ENCODE measurements at places on chromosomes 13 and 19. TPM values are rescaled to one million over a fixed set of nuclear protein-coding genes. Genes with fewer than 3 reads are reported as not detected.

DNA sequence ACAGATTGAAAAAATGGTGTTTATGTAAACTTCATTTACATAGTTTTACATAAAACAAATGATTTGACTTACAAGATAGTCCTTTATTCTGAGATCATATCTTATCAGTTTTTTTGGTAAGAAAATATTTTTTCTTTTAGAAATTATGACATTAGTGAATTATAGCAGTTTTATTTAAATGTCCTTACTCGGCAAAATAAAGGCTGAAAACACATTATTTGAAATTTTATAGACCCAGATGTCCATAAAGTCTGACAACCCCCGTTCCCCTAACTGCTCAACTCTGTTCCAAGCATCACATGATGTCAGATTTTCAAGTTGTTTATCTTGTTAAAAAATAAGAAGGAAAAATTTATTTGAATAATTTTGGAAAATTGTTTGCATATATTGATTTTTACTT lies 46.7 kb upstream of the RFC3 start:
- DNase-seq, result no peak

GRCh38 chr19:47663435-47663910 lies 49.7 kb upstream of the EHD2 start:
- DNase-seq, result no peak

DNA sequence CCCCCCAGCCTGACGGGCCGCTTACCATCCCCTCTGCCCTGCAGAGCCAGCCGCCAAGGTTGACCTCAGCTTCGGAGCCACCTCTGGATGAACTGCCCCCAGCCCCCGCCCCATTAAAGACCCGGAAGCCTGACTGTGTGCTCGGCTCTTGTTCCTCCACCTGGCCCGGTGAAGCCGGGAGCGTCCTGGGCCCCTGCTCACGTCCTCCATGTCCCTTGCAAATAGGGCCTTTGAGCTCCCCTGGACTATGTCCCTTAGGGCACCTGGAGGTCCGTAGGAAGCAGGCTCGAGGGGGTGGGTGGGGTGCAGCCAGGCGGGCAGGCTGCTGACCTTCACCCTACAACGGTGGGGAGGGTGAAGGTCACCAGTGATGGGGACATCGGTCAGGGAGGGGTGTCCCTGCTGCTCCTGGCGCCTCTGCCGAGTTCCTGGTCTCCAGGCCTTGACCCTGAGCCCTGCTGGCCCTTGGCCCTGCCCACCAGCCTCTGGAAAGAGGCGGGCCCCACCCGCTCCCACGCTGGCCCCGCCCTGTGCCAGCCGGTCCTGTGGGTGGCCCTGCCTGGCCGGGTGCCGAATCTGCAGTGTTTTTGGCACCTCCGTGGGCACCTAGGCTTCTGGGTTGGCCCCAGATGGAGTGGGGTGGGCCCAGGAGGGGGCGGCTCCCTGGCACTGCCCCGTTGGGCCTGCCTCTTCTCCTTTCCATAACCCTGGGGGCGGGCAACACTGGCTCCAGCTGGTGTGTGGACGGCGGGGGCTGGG lies 3.3 kb downstream of the ATP5F1D start:
- DNase-seq, result no peak

DNA sequence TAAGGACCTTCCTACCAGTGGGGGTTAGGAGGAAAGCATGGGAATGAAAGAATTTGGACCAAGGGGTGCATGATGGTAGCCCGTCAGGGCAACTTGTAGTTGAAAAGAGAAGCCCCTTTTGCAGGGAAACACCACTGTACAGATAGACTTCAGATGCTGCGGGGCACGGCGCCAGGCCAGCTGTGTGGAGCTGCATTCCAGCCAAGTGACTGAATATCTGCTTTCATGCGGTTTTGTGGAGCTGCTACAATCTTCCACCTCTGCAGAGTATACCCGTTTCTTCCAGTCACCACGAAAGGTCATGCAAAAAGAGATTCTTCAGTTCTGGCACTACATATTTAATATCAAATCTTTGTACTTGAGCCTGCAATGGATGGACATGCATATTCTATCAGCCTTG lies 104.7 kb downstream of the RGCC start:
- no peak for DNase-seq

GRCh38 chr19:15265850-15266248 lies 33.6 kb upstream of the EPHX3 start:
- peak; percentile 55 for DNase-seq

- no peak for DNase-seq
These were observed 819 bp downstream of the EID2B start for GRCh38 chr19:39531834-39532232.

GRCh38 chr19:6800991-6801484 lies 28.5 kb downstream of the VAV1 start:
- no peak for DNase-seq

GRCh38 chr13:26929971-26930730 lies 169.6 kb upstream of the GPR12 start:
- peak; percentile 18 for DNase-seq

- no peak for DNase-seq
These were observed at the start of gene LEUTX for GRCh38 chr19:39778763-39779162. Gene LEUTX (plus strand): TSS chr19:39778854. CDS start chr19:39778921, 67 bp downstream.

DNA sequence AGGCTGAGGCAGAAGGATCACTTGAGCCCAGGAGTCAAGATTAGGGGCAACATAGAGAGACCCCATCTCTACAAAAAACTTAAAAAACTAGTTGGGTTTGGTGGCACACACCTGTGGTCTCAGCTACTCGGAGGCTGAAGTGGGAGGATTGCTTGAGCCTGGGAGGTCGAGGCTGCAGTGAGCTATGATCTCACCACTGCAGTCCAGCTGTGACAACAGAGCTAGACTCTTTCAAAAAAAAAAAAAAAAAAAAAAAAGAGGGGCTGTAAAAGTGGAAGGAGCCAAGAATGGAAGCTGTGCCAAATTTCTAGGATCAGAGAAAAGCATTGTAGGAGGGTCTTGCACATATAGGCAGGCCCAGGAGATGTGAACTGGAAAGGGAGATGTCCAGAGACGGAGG lies 9.6 kb downstream of the DNASE2 start:
- no peak for DNase-seq

DNA sequence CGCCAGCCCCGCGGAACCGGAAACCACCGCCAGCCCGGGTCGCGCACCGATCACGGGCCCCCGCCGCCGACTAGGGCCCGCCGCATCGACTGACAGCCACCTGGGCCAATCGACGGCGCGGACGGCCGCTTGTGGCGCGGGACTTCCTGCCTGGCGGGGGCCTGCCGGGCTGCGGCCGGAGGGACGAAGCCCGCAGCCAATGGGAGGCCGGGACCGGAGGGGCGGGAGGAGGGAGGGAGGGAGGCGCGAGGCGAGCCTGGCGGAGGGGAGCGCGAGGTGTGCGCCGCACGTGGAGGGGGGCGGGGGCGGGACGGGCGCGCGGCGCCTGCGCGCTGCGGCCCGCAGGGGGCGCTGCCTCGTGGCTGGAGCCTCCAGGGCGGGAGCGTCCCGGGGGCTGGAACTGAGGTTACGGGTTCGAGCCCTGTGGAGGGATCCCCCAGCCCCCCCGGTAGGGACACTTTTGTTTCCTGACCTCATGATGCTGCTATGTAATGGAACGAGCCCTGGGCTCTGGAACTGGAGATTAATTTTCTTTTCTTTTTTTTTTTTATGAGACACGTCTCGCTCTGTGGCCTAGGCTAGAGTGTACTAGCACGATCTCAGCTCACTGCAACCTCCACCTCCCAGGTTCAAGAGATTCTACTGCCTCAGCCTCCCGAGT lies at the start of gene MLLT1:
Gene MLLT1, minus strand, starts transcription at position 45 of the 661 bp plus-strand sequence. CDS start 191 bp downstream, outside the sequence.
- no peak for DNase-seq

DNA sequence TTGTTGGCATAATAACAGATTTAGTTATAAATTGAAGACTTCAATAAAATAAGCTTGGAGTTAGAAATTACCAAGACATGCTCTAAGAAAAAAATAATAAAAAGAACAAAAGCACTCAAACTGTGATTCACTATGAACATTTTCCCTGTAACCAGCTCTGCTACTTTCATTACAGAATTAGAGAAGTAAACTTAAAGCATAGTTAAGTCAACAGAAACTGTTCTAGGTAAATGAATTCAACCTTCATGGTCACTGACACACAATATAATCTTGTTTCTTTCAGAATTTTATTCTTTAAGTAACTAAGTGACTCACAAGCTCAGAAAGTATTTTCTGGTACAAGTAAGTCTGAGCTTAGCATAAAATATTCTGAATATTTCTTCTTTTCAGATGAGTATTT lies 136.3 kb downstream of the KLF5 start:
- no peak for DNase-seq

DNA sequence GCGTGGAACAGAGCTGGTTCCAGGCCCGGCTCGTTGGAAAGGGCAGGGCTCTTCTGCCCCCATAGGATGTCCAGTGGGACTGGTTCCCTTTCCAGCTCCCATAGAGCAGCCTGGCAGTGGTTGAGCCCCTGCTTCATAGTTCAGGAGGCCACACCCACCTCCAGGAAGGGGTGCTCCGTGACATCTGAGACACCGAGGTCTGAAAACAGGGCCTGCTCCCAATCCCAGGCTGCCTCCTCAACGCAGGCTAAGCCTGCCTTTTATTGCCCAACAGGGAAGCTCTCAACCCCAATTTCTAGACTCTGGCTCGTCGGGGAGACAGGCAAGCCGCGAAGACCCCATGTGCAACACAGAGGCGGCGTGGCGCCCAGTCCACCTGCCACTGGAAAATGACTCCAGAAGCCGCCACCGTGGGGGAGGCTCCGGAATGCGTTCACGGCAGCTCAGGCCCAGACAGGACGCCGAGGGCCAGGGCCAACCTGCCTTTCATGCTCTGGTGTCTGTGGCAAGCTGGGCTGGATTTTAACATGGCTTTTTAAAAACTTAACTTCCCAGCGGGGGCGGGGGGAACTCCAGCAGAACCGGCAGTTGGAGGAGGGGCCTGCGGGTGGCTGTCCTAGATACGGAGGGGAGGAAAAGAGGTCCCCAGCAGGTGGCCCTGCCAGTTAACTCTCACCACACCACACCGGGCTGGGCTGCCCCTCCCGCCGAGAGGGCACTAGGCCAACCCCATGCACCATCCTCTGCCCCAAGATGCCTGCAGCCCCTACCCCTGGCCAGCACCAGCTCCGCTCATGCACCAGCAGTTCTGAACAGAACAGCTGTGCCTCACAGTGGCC lies 17.9 kb upstream of the TINCR start:
- DNase-seq, result no peak

DNA sequence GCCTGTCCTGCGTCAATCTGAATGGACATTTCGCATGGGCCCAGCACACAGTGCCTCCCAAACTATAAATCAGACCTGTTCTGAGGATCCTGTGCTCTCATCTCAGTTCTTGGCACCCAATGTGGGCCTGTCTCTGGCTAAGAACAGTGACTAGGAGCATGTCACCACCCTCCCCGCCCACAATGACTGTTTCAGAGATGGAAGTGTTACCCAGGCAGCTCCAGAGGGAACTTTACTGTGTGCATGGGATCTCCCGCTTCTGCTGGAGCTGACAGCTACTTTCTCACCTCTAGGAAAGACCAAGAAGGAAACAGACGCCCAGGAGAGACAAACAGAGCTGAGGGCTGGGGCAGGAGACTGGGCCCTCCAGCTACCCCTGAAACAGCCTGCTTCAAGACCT lies 45.0 kb downstream of the KCTD15 start:
- DNase-seq, result no peak

- DNase-seq, result no peak
These were observed 600 bp upstream of the HMGB1 start for GRCh38 chr13:30466358-30466714.

DNA sequence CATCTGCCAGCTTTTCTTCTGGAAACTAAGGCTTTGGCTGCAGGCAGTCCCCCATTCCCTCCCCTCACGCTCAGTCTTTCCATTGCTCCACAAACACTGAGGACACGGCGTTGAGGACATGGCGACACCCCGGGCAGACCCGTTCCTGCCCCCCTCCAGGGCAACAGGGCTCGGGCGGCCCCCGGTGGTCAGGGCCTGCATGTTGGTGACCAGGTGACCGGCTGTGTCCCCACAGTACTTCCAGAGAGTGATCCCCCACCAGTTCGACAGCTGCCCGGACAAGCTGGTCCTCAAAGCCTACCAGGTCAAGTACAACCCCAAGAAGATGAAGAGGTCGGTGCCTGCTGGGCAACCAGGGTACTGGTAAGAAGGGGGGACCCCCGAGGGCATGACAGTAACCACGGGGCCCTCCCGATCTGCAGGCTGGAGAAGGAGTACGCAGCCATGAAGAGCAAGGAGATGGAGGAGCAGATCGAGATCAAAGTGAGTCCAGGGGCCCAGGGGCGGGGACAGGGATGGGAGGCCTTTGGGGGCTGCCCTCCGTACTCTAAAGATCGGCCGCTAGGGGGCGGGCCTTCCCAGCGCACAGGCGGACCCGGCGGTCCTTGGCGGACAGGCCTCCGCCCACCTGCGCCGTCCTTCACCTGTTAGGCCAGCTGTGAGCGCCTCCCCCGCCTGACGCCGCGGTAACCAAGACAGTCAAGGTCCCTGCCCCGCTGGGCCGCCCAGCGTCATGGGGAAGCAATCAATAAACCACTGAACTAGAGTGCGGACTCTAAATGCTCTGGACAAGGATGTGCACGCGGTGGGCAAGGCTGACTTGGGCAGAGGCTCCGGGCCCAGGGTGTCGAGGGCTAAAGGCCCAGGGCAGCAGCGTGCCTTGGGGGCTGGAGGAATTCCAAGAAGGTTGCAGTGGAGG lies 21.1 kb downstream of the PRR36 start:
- no peak for DNase-seq

DNA sequence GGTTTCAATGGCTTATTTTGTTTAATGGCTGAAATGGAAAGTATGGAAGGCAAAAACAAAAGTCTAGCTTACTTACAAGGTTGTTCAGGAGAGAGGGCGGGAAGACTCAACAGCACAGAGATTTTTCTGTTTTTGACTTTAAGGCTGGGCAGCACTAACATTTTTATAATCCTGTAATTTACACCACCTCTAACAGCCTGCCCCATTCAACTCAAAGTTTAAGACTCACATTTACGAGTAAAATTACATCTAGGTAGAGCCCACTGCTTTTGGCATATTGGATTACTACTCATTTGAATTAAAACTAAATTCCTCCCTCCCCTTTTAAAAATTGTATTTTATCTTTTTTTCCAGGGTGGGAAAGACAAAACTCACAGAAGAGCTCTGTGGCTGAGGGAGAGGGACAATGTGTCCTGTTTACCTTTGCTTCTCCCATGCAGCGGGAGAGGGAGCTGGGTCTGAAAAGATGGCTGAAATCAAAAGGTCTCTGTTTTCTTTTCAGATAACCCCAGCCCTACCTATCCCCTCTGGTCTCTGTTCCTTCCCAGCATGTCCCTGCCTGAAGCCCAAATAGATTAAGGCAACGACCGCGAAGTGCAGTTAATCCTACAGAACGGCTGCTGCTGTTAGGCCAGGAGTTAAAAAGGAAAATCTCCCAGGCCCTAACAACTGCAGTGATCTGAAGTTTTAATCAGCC lies 6.6 kb downstream of the EFNB2 start:
- no peak for DNase-seq

WDR87 gene
- not detected for total RNA-seq

SMIM44 gene
- total RNA-seq, result not detected

ZNF681 gene
- total RNA-seq, result 1.6 TPM

ZNF560 gene
- total RNA-seq, result 0.23 TPM

CGB8 gene
- total RNA-seq, result not detected

FAM98C gene
- total RNA-seq, result 20.3 TPM

PSG2 gene
- not detected for total RNA-seq

ZNF439 gene
- total RNA-seq, result 2.8 TPM

LILRA5 gene
- total RNA-seq, result not detected

RABAC1 gene
- 270 TPM for total RNA-seq

Measured in glomerular endothelial cell (primary cell).